ENCODE measurements at places on chromosomes 5 and 9. TPM values are rescaled to one million over a fixed set of nuclear protein-coding genes. Genes with fewer than 3 reads are reported as not detected.

GRCh38 chr9:21854594-21854993 is 52.2 kb downstream of the MTAP start:
- DNase-seq = no peak

- no peak for DNase-seq
These were observed 250.3 kb upstream of the SEMA6A start for GRCh38 chr5:116824751-116825438.

DNA sequence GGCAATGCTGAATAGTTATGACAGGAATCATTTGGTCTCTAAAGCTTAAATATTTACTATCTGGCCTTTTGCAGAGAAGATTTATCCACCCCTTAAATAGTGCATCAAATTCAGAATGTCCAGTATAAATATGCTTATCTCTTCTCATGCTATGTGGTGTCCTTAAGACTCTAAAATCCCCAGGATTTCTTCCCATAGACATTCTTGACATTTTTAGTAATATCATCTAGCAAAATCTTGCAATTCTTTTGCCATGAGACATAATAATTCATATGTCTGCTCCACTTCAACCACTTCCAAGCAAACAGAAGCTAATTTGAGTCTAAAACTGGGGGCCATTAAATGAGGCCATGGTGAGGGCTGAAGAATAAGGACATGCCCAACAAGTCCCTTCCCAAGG is 1923.4 kb upstream of the CDH9 start:
- DNase-seq = no peak

GRCh38 chr5:59300930-59301329 is 592.6 kb downstream of the PDE4D start:
- no peak for DNase-seq

DNA sequence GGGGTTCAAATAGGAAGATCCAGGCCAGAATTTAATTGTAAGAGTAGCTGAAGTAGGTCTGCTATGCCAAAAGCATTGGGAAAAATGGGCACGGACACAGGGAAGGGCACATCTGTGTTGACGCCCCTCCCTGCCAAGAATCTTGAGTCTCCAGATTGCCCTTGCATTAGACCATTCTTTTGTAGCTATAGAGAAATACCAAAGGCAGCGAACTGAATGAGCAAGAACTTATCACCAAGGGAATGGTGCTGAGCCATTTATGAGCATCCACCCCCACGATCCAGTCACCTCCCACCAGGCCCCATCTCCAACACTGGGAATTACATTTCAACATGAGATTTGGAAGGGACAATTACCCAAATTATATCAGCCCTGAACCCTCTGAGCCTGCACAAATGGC is 18.0 kb upstream of the GDA start:
- DNase-seq = no peak

DNA sequence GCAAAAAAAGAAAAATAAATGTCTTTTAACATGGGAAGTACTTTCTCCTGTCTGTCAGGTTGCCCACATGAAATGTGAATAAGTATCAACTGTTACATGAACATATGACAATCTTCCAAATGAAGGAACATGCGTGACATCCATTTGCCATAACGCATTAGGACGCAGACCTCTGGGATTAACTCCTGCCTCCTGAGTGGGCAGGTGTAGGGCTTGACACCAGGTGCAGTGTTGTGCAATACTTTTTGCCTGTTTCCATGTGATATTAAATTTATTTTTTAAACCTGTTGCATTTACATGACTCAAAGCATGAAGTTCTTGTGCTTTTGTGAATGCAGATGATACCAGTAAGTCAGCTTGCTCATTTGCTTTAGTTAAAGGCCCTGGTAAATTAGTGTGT is 8.7 kb upstream of the TMEM141 start:
- no peak for DNase-seq

- DNase-seq = no peak
These were observed 130.2 kb upstream of the CCDC152 start for GRCh38 chr5:42626462-42626861.

DNA sequence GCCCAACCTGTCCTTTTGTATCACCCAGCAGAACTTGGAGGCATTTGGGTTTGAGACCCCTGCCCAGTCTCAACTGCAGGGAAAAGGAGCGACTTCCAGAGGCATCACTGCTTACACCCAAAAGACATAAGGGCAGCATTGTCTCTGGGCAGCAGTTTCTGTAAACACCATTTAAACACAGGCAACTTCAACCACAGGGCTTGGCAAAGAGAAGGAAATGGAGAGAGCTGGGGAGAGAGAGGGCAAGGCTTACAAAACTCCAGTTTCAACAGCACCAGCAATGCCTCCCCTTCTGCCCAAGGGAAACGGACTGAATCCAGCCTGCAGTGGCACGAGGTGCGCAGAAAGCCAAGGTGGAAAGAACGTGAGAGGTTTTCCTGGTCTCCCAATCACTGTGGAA is 147.6 kb downstream of the ROR2 start:
- no peak for DNase-seq

GRCh38 chr5:76303921-76304320 is 99.2 kb upstream of the IQGAP2 start:
- peak; percentile 65 for DNase-seq

DNA sequence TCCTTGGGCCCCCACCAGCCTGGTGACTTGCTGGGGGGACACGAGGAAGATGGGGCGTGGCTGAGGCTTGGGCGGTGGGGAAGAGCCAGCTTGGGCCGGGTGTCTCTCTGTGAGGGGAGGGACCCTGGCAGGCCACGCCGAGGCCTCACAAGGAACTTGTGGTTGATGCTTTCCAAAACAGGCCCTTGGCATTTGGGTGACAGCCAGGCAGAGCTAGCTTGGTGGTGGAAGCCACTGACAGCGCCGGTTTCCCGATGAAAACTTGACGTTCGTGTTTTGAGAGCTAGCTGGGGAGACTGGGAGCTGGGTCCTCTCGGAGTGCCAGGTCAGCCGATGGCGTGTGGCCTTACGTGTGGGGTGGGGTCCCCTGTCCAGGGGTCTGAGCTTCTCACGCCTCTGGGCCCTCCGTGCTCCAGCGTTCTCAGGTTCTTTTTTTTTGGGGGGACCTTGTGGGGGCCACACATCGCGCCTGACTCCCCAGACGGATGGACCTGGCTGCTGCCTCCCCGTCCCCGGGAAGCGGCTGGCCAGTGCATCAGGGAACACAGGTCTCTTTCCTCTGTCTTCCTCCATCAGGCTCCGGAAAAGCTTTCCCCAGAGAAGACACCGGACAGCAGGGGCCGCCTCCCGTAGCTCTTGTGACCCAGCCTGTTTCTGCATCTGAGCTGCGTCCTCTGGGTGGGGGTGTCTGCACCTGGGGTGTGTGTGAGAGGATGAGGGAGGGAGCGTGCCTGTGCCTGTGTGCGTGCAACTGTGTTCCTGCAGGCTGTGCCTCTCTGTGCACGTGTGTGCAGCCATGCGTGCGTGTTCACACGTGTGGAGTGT is 129.3 kb upstream of the LPCAT1 start:
- DNase-seq = peak; percentile 47

- DNase-seq = no peak
These were observed 62.7 kb downstream of the PRELID2 start for GRCh38 chr5:145772466-145772865.

DNA sequence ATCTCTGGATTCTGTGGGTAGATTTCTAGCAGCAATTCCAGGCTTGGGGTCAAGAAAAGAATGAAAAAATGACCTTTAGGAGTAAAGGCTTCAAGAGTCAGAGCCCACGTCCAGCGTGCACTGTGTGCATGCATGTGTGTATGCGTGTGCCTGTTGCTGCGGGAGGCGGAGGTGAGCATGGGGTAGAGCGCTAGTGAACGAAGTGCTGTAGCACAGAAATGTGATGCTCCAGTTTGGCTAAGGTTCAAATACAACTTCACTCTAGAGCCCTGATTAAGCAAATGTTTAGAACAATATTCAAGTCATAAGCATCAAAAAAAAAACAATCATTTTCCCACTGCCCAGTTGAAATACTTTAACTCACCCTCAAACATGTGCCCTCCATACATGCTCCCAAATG is 403.9 kb downstream of the ZNF608 start:
- no peak for DNase-seq

GRCh38 chr5:67268231-67269021 is 71.8 kb upstream of the CD180 start:
- no peak for DNase-seq

DNA sequence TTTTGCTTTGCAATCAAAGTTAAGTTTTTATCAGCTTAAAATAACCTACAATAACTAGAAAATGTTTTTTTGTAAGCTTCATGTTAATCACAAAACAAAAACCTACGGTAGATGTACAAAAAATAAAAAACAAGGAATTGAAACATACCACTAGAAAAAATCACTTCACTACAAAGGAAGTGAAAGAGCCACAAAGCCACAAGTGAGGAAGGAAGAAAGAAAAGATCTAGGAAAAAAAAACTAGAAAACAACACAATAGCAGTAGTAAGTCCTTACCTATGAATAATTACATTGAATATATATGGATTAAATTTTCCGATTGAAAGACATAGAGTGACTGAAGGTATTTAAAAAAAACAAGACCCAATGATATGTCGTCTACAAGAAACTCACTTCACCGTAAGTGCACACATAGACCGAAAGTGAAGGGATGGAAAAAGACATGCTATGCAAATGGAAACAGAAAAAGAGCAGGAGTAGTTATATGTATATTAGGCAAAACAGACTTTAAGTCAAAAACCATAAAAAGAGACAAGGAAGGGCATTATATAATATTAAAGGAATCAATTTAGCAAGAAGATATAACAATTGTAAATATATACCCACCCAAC is 13.4 kb upstream of the ZDHHC21 start:
- no peak for DNase-seq

DNA sequence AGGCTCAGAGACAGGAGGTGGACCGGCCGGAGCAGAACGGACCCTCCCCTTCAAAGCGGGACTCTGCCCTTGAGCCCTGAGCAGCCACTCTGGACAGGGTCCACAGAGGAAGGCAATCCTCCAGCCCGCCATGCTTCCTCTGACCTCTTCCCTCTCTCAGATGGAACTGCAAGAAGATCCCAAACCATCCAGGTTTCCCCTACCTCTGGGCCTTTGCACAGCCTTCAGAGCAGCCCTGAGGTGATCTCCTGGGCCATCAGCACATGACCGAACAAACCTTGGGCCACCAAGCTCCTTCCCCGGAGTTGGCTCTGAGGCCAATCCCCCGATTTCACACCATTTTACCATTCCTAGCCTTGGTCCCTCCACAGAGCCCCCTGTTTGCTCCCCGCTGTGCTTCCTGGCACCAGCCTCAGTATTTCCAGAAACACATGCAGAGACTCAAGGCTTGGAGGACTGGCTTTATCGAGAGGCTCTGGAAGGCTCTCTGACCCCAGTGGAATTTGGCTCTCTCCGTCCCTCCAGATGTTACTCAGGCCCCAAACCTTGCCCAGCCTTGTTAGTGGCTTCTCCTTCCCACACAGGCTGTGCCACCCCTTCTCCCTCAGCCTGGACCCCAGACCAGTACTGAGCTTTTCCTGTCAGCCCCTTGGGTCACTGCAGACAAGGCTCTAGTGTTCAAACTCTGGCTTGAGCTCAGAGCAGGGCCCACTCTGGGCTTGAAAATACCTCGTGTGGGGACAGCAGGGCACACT is 48.6 kb upstream of the KCNMB1 start:
- no peak for DNase-seq

DNA sequence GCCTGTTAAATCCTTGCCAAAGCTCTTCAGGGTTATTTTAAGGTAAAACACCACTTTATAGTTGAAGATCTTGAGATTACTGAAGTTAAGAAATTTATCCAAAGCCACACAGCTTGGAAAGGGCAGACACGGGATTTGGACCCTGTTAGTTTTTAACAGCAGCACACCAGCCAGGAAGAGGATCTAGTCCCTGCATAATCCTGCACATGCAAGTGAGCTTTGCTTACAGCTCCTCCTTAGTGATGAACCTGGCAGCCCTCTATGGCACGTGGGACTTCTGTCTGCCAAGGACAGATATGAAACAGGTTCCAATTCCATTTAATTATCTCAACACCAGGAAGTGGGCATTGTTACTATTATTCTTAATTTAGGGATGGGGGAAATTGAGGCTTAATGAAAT is 108.7 kb downstream of the TRIM32 start:
- no peak for DNase-seq

Gene CNOT8
- 61.8 TPM for total RNA-seq

Gene FLT4
- total RNA-seq = 0.98 TPM

Gene MZB1
- 7.8 TPM for total RNA-seq

Gene ELL2
- 87.6 TPM for total RNA-seq
